CD8-positive, alpha-beta T cell (primary cell): ENCODE measurements at places on chromosomes 11 and 22. TPM values are rescaled to one million over a fixed set of nuclear protein-coding genes. Genes with fewer than 3 reads are reported as not detected.

Gene CYTH4
- total RNA-seq: 143 TPM

Gene CELSR1
- total RNA-seq: 0.92 TPM

Gene OR2AT4
- not detected for total RNA-seq

Gene OSBPL5
- total RNA-seq: 7.7 TPM

DNA sequence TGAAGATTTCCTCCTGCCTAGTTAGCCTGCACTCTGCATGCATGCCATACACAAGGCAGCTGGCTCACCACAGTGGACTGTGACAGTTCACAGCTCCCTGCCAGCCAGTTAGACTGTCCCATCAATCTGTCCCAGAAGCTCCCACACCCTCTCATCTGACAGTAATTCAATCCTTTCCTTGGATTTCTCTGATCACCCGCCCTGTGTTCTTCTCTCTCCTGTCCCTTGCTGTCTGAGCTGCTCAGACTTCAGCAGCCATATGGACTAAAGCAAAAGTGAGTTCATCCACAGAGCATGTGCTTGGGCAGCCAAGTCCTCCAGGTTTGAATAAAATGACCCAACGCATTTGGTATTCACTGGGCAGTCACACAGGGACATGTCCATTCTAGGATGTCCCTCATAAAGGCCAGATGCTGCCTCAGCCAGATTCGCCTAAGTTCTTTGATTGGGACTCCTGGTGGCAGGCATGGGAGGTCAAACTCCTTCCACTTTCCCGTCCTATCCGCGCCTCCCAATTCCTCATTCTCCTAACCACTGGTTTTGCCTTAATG, 54.5 kb upstream of the ZBTB44 start:
- no peak for DNase-seq

GRCh38 chr11:41508121-41508520, 48.7 kb upstream of the LRRC4C start:
- no peak for DNase-seq

DNA sequence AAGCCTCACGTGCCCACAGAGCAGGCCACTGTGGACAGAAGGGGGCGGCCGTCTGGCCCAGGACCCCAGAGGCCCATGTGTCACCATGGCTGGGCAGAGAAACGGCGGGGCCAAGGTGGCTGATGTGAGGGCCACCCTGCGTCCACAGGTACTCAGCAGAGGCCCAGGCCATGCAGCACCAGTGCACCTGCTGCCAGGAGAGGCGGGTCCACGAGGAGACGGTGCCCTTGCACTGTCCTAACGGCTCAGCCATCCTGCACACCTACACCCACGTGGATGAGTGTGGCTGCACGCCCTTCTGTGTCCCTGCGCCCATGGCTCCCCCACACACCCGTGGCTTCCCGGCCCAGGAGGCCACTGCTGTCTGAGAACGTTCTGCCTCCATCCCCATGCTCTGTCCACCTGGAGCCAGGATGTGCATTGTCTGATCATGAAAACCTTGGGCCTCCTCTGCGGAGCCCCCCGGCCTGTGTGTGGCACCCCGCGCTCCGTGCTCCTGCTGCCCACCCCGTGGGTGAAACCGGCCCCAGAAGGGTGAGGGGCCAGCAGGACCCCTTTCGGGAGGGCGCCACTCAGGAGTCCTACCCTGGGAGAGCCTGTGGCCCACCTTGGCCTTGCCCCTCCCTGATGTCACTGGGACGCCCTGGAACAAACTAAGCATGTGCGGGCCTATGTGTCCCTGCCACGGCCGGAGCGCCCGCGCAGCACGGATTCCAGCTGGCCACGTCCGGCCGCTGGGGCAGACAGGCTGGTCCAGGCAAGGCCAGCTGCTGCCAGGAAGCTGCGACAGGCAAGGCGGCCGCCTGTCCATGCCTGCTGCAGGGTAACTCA, 38.6 kb downstream of the MUC5B start:
- DNase-seq: no peak

- DNase-seq: no peak
These were observed 3.2 kb upstream of the CSDC2 start for GRCh38 chr22:41557401-41558240.

DNA sequence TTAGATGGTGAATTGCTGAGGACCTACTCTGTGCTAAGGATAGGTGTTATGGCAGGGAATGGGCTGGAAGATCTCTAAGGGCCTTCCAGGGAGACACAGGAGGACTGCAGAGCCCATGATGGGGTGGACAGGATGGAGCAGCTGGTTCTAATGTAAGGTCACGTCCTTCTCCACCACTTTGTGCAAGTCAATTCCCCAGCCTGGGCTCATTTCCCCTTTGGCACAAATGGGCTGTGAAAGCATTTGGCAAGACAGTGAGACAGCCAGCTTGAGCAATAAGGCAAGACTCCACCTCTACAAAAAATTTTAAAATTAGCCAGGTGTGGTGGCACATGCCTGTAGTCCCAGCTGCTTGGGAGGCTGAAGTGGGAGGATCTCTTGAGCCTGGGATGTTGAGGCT, 81.4 kb upstream of the THY1 start:
- DNase-seq: no peak

DNA sequence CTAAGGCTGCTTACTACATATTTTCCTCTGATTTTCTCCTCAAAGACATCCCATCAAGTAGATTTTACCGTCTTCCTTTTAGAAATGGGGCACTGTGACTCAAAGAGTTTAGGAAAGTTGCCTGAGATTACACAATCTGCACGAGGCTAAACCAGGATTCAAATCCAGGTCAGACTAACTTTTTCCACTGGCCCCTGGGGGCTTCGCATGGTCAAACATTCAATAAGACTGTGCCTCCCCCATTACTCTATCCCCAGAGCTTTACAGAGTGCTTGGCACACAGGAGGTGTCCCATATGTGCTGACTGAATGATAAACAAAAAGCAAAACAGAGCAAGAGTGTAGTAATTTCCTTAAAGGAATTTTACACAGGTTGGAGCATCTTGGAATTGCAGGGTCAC, 118.1 kb upstream of the TEAD1 start:
- DNase-seq: no peak
